Stimulated activated CD4-positive, alpha-beta T cell treated with anti-CD3 and anti-CD28 coated beads, Interleukin-4, amount 100 ng/mL, for 1 hour (primary cell): ENCODE measurements at places on chromosomes 11 and 22.
A peak's percentile ranks its signal among the peaks of the same experiment; 100 is the strongest.

DNA sequence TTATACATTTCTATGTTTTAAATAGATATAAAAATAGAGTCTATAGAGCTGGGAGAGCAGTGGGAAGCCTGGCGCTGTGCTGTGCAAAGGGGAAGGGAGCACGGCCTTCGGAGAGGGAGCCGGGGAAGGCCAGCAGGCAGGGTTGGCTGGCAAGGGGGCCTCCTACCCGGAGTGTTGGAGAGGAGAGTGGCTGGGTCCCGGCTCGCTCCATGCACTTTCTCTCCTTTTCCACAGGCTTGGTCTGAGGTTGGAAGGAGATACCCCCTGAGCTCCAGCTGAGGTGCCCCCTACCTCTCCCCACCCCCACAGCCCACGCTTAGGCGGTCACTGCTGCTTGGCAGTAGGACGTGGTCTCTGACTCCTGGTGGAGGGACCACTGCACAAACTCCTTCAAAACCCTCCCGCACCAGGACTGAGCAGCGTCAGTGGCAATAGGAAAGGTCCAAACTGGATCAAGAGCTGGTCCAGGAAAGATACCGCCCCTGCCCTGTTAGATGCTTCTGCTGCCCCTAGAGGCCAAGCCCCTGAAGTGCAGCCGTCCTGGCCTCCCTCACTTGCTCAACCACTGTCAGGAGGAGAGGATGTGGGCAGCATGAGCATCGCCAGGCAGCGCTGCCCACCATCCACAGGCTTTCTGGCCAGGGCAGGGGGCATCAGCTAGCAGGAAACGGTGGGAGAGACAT, 52.9 kb downstream of the SYT13 start:
- DNase-seq, result peak; percentile 60

DNA sequence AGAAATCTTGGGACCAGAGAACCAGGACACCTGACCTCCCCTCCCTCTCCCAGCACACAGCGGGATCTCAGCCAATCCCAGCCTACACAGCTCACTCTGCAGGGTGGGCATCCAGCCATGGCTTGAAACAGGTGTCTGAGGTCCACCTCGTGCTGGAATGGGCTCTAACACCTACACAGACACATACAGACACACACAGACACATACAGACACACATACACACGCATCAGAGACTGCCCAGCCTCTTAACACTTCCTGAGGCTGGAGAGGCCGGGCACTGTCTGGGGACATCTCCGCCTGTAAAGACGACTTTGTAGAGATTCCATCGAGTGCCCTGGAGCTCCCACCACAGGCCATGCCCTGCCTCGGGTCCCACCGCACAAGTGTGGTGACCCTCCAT, 36.7 kb downstream of the CAPN1 start:
- DNase-seq, result no peak

DNA sequence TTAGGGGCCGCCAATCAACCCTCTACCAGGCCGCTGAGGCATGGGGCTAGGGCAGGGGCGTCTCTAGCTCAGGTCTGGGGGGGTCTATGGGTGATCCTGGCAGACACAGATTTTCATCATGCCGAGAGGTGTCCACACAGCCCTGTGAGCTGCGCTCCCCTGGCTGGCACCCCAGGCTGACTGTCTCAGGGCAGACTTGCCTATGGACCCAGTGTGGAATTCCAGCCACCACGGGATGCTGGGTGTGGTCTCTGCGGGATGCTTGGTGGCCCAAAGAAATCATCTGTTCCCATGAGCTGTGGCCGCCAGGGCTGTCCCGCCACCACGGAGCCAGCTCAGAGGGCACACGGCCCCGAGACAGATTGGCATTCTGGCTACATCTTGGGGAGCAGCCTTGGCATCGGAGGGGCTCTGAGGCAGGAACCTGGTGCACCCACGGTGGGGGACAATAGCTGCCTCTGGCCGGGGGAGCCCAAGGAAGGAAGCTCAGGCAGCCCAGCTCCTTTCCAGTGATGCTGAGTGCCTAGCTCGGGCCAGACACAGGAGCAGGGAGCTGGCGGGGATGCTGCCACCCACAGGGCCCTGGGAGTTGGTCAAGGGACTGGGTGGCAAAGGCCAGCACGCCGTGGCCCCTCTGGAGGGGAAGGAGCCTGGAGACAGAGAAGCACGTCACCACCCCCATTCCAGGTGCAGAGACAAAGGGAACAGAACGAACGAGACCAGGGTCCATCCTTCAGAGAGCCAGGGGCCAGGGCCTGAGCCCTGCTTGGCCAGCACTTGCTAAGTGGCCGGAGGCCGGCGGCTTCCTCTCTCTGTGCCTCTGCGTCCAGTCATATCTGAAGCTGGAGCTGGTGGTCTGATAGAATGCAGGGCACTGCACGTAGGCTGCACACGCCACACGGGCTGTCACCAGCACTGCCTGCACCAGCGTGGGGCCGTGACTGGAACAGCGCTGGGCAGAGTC, 64.4 kb upstream of the FGF3 start:
- DNase-seq, result no peak

DNA sequence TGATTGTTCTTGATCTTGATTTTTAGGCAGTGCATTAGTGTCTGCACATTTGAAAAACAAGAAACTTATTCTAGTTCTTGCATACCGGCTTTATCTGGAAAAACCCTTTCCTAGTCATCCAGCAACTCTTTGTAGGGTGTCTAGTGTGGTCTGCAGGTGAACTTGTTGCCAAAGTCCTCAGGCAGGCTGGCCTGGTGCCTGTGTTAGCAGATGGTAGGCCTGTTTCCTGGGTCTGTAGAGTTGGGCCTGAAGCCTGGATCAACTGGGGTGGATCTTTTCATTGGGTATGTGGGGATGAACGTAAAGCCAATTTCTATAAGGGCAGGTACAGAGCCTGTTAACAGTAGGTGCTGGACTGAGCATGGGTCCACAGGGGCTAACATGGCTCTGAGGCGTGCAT, 5.6 kb upstream of the GLYATL1 start:
- DNase-seq, result no peak

DNA sequence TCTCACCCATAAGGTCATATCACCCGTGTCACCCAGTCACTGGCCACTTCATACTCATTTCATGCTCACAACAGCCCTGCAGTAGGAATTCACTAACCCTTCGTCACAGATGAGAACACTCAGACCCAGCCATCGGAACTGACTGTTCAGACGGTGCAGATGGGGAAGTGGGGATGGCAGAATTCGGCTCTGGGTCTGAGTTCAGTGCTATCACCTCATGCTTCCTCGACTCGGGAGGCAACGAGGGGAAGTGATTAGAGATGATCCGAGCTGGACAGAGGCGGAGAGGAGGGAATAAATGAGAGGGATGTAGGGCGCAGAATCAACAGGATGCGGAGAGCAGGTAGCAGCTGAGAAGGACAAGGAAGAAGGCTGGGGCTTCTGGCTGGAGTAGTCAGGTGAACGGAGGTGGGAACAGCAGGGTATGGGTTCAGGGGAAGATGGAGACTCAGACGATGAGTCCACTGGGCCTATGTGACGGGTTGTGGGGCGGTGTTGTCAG, 4.7 kb downstream of the B3GNT6 start:
- no peak for DNase-seq

DNA sequence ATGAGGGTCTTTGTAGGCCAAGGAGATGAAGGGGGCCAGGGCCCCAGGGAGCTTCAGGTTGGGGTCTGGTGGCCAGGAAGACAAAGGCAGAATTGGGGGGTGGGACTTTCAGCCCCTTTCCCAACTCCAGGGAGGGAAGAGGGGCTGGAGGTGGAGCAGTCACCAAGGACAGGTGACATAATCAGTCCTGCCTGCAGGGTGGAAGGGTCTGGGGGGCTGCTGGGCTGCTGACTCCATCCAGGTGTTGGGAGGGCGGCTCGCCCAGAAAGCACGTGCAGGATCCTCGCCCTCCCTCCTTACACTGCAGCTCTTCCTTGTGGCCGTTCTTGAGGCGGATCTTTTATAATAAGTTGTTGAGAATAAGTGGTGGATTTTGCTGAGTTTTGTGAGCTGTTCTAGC, 1491.1 kb downstream of the TBC1D22A start:
- no peak for DNase-seq

GRCh38 chr11:70082829-70083228, 4.7 kb downstream of the ANO1 start:
- DNase-seq, result no peak

GRCh38 chr11:33103836-33104235, 57.4 kb downstream of the CSTF3 start:
- no peak for DNase-seq

DNA sequence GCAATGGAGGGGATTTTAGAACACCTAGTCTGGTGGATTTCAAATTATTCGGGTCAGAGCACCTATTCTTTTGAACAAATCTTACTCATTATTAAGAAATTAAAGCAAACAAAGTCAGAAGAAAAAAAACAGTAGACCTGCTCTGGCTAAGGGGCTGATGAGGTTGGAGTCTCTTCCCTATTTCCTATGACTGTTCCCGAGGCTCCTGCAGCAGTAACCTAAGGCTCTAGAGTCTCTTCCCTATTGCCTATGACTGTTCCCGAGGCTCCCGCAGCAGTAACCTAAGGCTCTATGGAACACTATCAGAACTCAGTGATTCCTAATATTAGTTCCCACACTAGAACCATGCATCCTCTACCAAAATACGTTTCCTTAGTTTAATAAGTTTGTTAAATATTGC, 607.9 kb downstream of the NTM start:
- DNase-seq, result no peak

GRCh38 chr11:122096272-122097112, 19.5 kb downstream of the BLID start:
- DNase-seq, result no peak

DNA sequence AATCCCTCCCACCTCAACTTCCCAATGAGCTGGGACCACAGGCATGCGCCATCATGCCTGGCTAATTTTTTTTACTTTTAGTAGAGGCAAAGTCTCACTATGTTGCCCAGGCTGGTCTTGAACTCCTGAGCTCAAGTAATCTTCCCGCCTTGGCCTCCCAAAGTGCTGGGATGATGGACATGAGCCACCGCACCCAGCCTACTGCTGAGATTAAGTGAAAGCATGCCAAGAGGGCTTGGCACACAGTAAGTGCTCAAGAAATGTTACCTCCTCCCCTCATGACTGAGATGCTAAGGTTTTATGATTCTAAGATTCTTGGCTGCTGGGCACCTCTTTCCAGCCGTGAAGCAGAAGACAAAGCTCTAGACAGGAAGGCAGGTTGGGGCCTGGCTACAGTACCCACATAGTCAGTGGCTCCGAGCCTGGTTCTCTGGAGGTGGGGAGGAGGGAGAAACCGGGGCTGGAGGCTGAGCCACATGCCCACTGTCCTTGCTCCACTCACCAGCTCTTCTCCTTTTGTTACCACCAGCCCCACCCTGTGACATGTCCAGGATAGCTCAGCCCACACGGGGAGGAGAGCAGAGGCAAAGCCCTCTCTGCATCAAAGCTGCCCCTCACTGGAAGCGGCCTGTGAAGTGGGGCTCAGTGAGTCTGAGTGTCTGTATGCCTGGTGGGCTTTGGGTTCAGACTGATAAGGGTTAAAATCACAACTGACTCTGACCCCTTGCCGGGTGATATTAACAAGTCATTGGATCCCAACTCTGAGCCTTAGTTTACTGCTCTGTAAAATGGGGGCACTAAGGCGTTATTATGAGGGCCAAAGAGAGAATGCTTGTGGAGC, 12.9 kb downstream of the ARHGEF17 start:
- DNase-seq, result no peak

GRCh38 chr11:23143022-23143421, 282.7 kb upstream of the CCDC179 start:
- no peak for DNase-seq

GRCh38 chr11:65976216-65977176, 15.0 kb downstream of the SART1 start:
- DNase-seq, result no peak

DNA sequence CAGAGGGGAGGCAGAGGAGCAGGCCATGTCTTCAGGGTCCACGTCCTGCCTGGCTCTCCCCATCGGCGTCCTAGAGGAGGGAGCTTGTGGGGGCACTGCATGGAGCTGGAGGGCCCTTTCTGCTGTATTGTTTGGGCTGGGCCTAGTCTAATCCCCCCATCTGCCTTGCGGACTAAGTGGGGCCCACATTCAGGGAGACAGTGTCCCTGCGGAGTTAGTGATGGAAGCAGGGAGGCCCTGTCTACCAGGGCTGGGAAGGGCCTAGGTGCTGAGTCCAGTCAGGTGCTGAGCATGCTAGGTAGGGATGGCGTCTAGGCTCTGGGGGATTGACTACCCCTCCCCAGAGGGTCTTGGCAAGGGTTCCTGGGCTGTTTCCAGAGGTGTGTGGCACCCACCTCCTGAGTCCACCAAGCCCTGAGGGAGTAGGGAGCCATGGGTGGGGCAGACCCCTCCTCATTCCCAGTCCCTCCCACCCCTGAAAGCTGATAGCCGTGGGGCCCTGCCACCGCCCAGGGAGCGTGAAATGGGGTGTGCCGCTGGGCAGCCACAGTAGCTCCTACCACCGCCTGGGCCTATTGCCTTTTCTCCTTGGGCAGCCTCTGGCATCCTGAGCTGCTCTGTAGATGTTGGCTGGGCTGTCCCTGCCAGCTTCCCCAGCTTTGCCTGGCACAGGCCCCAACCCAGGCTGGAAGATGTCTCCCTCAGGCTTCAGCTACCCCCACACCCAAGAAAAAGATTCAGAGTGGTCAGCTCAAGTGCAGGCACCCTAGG, 1.9 kb upstream of the POLD4 start:
- DNase-seq, result no peak

GRCh38 chr11:134560566-134561330, 148.7 kb upstream of the B3GAT1 start:
- no peak for DNase-seq

GRCh38 chr11:31477528-31478222, 31.7 kb downstream of the IMMP1L start:
- DNase-seq, result no peak

DNA sequence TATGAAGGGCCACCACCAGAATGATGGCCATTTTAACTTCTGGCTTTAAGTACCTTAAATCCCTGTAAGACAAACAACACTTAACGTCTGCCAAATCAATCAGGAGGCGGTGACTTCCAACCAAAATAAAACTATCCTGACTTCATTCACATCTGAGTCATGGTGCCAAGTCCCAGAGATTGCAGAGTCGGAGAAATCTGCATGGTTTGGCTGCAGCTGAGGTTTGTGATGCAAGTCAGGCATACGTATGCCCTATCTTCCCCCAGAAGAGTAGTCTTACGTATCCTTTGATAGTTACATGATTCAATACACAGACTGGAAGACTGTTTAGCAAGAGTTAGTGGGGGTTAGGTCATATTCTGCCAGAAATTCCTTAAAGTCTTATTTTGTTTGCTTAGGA, 1.7 kb upstream of the GAB2 start:
- DNase-seq, result no peak

DNA sequence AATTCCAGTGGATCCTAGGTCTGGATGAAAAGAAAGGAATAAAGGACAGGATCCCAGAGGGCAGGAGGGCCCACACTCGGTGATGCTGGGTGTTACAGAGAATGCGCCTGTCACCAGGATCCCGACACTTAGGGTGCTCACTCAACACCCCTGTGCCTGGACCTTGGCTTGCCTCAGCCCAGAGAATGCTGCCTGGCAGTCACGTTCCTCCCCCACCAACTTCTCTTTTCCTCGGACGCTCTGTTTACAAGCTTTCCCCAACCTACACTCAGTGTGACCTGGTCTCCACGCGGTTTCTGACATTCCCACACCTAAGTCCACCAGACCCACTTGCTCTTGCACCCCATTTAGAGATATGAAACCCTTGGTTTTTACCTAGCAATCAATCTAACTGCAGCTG, 38.0 kb upstream of the ETS1 start:
- DNase-seq, result no peak
